ENCODE measurements at places on chromosomes 2 and 18. TPM values are rescaled to one million over a fixed set of nuclear protein-coding genes. Genes with fewer than 3 reads are reported as not detected.
A peak's percentile ranks its signal among the peaks of the same experiment; 100 is the strongest.

NAT8 gene
- not detected for polyA plus RNA-seq

VWC2L gene
- polyA plus RNA-seq: not detected

- DNase-seq: no peak
Measured at GRCh38 chr18:8868276-8868675, 162.9 kb downstream of the MTCL1 start.

DNA sequence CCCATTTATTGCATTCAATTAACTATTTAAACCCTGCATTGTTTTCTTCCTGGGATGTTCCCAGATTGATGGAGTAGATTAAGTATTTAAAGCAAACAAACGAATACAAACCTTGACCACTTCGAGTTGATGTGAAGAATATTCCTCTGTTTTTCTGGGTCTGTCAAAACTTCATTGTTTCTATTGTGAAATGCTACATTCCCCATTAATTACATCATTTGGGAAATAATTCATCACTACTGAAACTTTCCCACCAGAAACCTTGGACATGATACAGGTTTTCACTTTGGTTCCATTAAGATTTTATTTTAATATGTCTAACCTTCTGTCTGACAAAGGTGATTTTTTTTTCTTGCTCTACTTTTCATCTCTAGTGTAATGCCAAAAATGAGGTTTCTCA is 365.1 kb upstream of the ETAA1 start:
- DNase-seq: no peak

- DNase-seq: peak; percentile 56
Measured at GRCh38 chr2:191629001-191629453, 48.9 kb upstream of the NABP1 start.
